ENCODE measurements at places on chromosomes 5 and 9.

GRCh38 chr9:1007312-1007711 is 30.9 kb downstream of the DMRT3 start:
- DNase-seq: no peak

DNA sequence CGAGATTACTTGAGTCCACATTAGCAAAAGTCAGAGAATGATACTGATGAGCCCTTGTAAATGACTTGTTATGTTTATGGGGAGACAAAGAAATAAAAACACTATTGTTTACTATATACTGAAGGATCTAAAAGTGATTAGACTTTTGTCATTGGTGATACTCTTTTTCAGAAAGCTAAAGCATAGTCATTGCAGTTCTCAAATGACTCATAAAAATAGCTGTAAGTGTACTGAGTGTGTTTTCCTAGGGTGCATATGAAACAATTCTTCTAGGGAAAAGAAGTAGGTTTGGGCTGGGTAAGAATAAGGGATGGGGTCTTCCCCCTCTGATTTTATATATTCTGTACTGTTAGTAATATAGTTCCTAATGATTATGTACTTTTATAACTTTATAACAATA is 32.6 kb downstream of the WDR36 start:
- no peak for DNase-seq

DNA sequence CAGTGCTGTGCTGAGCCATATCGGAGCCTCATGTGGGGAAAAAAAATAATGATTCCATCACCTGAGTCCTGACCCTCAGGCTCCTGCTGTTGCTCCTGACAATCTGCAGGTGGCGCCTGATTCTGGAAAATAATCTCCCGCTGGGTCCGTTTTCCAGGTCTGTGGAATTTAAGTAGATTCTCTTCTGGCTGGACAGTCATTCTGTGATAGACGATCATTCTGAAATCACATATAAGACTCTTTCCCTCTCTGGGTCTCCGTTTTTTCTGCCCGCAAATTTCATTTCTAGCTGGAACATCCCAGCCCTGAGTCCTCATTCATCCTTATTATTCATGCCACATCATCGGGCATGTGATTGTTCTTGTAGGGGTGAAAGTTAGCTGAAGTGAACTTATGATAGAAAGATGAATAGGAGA is 22.1 kb upstream of the STXBP1 start:
- no peak for DNase-seq

GRCh38 chr9:98438666-98439065 is 183.2 kb upstream of the TBC1D2 start:
- DNase-seq: no peak

DNA sequence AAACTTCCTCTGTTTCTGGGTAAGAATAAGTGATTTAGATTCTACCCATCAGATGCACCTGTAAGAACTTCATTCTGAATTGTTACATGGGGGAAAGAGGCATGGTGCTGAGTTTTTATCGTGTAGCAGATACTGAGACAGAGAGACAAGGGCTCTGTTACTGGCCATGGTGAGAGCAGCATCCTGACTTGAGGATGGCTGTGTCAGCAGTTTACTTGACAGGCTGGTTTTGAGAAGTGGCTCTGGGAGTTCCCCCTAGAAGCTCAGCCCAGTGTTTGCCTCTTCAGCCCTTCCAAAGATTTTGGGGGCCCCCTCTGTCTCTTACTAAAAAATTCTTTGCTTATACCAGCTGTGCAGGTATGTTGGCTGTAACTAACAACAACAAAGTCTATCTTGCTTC is 510.5 kb downstream of the LRRC70 start:
- no peak for DNase-seq

DNA sequence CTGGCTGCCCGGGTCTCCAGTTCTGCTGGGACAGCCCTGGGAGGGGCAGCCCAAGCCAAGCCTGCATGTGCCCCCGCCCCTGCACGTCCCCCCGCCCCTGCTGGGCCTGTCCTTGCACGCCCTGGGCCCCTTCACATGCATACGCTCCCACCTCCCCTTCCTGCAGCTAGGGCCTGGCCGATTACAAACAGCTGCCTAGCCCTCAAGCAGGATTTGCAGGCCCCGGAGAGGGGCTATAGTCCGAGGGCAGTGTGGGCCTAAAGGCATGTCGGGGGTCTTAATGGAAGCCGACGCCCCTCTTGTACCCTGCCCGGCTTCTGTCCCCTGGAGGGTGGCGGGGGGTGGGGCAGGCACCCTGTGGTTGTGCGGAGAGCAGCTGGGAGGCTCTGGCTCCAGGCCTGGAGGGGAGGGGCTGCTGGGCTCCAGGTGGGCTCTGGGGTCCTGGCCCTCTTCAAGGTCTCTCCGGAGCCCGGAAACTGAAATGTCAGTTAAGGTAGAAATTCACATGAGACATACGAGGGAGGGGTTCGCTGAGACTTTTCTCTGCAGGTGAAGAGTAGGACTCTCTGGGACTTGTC is 16.9 kb downstream of the COL5A1 start:
- DNase-seq: no peak

GRCh38 chr5:164909673-164910072 is 1404.3 kb downstream of the MAT2B start:
- DNase-seq: no peak

DNA sequence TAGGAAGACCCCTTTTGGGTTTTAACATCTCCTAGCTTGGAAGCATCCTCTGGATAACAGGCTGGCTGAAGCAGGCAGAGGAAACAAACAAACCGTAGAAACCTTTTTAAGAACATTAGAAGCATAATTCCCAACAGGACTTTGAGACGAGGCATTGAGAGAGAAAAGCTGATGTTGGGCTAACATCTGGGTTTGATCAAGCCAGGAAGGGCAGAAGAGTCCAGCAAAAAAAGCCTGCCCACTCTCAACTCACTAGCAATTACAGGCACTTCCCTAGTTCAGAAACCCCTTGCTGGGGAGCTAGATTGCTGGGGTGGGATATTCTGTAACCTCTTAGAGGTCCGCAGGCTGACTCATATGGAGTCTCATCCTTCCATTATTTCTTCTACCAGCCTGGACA is 75.4 kb upstream of the CTNNA1 start:
- DNase-seq: no peak

GRCh38 chr5:131068893-131069643 is 96.0 kb downstream of the HINT1 start:
- no peak for DNase-seq

DNA sequence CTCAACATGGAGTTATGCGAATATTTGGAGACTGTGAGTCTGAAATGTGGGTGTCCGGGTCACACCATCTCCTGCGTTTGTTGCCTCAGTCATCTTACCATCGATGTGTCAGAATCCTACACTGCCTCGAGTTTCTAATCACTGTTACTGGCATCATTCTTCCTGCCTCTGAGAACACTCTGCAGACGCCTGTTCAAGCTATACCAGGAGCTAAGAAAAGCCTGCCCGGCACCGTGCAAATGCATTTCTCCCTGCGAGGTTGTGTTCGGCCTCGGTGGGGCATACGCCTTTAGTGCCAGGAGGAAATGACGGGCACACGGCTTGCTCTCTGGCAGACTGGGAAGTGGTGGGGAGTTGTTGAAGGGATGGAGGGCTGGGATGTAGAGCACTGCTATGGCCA is 31.2 kb upstream of the SLC25A51 start:
- no peak for DNase-seq

GRCh38 chr5:106661866-106662265 is 1008.9 kb downstream of the EFNA5 start:
- no peak for DNase-seq

GRCh38 chr9:7794196-7794595 is 5.4 kb downstream of the DMAC1 start:
- no peak for DNase-seq

- no peak for DNase-seq
Observed at GRCh38 chr5:135467051-135467625, 15.0 kb upstream of the TIFAB start.

GRCh38 chr5:161387121-161387520 is 159.4 kb downstream of the GABRB2 start:
- DNase-seq: no peak

DNA sequence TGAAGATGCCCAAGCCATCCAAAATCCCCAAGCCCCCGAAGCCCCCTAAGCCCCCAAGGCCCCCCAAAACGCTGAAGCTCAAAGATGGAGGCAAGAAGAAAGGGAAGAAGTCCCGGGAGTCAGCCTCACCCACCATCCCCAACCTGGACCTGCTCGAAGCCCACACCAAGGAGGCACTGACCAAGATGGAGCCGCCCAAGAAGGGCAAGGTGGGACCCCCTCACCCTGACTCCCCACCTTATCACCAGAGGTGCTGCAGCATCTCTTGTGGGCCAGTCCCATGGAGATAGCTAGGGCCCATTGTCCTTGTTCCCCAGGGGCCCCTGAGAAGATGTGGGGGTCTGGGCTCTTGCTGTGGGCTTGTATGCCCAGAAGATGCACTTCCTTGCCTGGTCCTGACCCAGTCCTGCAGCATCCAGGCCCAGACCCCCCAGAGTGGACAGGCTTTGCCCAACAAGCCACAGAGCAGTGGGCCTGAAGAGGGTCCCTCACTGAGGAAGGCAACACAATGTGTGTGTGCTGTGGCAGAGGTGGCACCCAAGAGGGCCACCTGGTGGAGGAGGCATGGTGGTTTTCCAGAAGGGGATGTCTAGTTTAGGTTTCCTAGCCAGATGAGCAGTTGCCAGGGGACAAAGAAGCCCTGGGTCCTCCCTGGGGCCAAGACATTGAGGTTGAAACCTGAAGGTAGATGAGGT is 84.1 kb downstream of the PHF2 start:
- DNase-seq: no peak

DNA sequence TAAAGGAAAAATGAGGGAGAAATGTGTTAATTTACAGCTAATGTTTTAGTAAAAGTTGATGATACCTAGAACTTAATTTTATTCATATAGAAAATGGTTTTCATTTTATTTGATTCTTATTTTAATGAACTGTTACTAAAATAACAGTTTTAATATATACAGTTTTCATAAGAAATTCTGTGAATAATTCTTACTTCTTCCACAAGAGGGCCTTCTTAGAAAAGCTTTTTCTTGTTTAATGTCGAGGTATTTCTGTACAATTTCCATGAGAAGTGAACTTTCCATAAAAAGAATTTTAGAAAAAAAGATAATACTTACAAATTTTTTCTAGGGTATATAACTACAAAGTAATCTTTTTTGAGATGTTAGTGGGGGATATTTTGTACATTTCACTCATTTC is 73.9 kb downstream of the KLF9 start:
- DNase-seq: no peak

- DNase-seq: peak; percentile 95
Observed at GRCh38 chr9:128249908-128250838, 25.6 kb downstream of the GOLGA2 start.

- no peak for DNase-seq
Observed at GRCh38 chr9:16884373-16884772, 13.9 kb upstream of the BNC2 start.

- DNase-seq: no peak
Observed at GRCh38 chr9:110545705-110546104, 33.8 kb downstream of the SVEP1 start.

GRCh38 chr9:5879419-5880181 is 11.1 kb upstream of the MLANA start:
- no peak for DNase-seq

DNA sequence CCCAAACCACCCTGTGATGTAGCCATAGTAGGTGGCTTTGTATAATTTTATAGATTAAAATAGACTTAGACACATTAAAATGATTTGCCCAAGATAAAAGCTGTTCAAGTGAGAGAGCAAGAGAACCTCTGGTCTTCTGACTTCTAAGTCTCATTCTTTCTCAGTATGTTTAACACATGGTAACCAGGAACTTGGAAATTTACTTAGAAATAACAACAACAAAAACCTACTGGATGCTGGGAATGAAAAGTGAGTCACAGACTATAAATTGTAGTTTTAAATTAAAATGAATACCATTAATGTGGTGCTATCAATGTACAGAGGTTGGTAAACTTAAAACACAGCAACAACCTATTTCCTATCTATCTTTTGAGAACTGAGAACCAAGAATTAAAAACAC is 30.4 kb downstream of the HMGCR start:
- no peak for DNase-seq

- no peak for DNase-seq
Observed at GRCh38 chr5:1285883-1286291, 9.0 kb downstream of the TERT start.

DNA sequence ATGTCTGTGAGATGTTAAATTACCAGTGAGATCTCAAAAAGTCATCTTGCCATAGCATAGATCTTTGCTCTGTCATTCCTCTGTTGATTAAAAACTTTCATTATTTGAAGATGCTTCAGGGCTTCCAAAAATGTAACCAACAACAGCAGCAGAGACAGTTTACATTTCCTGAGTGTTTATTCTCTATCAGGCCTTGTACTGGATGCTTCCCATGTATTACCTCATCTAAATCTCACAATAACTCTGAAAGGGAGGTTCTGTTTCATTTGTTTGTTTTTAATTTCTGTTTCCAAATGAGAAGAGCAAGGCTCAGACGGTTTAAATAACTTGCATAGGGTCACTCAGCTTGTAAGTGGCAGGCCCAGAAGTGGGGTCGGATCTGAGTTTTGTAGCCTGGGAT is 45.2 kb downstream of the MRRF start:
- DNase-seq: no peak

- DNase-seq: no peak
Observed at GRCh38 chr5:22842574-22842973, 10.6 kb downstream of the CDH12 start.

DNA sequence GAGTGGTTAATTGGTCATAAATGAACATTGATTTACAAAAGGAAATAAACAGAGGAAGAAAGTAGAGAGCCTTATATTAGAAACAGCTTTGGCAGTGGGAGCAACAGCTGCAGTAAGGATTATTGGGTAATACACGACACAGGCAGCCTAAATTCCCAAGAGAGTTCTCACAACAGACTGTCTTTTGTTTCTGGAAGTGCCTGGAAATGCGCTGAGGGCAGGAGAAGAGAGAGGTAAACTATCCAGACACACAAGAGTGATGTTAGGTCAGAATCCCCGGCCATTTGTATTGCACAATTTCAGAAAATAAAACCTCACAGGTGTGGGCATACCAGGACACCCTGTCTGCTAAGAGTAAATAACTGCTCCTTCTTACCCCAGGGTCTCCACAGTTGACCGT is 450.4 kb upstream of the CTNND2 start:
- no peak for DNase-seq

DNA sequence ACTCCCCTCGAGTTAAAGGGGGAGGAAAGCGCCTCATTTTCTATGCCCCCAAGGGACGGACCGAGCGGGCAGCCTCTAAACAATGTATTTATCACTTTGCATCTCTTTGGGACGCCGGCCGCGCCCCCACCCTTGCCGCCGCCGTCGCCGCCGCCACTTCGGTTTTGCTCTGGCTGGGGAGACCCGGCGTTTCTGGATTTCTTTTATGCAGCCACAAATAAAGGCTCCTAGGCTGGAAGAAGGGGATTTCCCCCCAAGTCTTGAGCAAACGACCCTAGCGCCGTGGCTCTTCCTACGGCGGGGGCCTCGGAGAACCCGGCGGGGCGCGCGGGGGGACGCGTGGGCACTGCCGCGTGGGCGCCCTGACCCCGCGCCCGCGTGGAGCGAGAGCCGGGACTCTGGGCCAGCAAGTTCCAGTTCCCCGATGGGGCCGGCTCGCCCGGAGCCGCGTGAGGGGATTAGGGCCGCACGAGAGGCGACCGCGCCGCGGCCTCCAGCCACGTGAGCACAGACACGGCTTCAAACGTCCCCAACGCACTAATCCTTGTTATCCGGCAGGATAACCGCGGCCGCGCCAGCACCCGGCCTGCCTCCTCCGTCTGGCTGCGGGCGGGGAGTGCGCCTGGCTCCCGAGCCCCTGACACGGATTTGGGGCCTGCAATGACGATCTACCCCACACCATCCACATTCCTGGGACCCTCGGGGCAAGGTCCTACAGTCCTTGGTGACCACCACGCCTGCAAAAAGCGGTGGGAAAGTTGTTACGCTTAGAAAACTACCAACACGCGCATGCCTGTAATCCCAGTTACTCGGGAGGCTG is 7.9 kb upstream of the NEUROG1 start:
- DNase-seq: no peak

- DNase-seq: no peak
Observed at GRCh38 chr5:174717826-174718455, 6.4 kb upstream of the MSX2 start.

Data from activated CD8-positive, alpha-beta memory T cell treated with anti-CD3 and anti-CD28 coated beads for 1 hour (primary cell).